Endodermal cell (in vitro differentiated cells): ENCODE measurements at places on chromosomes 7 and 10. TPM values are rescaled to one million over a fixed set of nuclear protein-coding genes. Genes with fewer than 3 reads are reported as not detected.

The ARMC3 gene
- 1.5 to 4.3 TPM (median 3.0 TPM) in 3 replicates for total RNA-seq

GRCh38 chr10:33660329-33660728 lies 325.9 kb upstream of the NRP1 start:
- no peak overlapping the region for H3K4me3 ChIP-seq
- H3K36me3 ChIP-seq: no peaks in the 10 kb centered on the region
- no peaks in the 10 kb centered on the region for H3K27me3 ChIP-seq
- H3K4me1 ChIP-seq: no peaks in the 10 kb centered on the region
- DNase-seq: peak; percentile 49

- no peak overlapping the region for H3K27ac ChIP-seq
- no peaks in the 10 kb centered on the region for H3K4me1 ChIP-seq
- DNase-seq: no peak
- peaks cover 11% of the 10 kb centered on the region for H3K27me3 ChIP-seq
- no peak overlapping the region for H3K4me3 ChIP-seq
These were observed 23.4 kb upstream of the CASD1 start for GRCh38 chr7:94486216-94486615.

GRCh38 chr10:74103560-74104258 lies 46.9 kb downstream of the AP3M1 start:
- H3K27ac ChIP-seq: no peak overlapping the region
- DNase-seq: no peak
- H3K4me1 ChIP-seq: no peaks in the 10 kb centered on the region
- H3K36me3 ChIP-seq: peaks cover 90% of the 10 kb centered on the region

GRCh38 chr10:133009218-133009950 lies 67.0 kb upstream of the CFAP46 start:
- no peaks in the 10 kb centered on the region for H3K27me3 ChIP-seq
- no peak for DNase-seq
- H3K4me1 ChIP-seq: no peaks in the 10 kb centered on the region
- H3K36me3 ChIP-seq: no peaks in the 10 kb centered on the region
